ENCODE measurements at places on chromosomes 4 and X.

GRCh38 chr4:137994853-137995252, 247.3 kb downstream of the SLC7A11 start:
- DNase-seq: no peak

DNA sequence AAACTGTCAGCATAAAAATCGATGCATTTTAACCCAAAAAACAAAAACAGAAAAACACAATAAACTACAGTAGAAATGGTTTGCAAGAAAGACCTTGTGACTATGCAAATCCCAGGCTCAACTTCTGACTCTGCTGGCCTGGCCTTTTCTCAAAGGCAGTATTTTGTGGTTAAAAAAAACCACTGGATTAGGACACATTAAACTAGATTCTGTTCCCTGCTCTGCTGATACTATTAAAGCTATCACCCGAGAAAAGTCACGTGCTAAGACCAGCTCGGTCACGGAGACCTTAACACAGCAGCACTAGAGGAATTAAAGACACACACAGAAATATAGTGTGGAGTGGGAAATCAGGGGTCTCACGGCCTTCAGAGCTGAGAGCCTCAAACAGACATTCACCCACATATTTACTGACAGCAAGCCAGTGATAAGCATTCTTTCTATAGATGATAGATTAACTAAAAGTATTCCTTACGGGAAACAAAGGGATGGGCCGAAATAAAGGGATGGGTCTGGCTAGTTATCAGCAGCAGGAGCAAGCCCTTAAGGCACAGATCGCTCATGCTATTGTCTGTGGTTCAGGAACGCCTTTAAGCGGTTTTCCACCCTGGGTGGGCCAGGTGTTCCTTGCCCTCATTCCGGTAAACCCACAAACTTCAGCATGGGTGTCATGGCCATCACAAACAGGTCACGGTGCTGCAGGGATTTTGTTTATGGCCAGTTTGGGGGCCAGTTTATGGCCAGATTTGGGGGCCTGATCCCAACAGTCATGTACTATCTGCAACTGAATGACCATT, 16.1 kb downstream of the CBR4 start:
- DNase-seq: peak; percentile 53

GRCh38 chr4:92522356-92522755, 218.6 kb downstream of the GRID2 start:
- no peak for DNase-seq

GRCh38 chr4:87257523-87257922, 37.1 kb upstream of the KLHL8 start:
- DNase-seq: no peak

GRCh38 chr4:181364504-181364903, 878.7 kb upstream of the TENM3 start:
- DNase-seq: no peak

DNA sequence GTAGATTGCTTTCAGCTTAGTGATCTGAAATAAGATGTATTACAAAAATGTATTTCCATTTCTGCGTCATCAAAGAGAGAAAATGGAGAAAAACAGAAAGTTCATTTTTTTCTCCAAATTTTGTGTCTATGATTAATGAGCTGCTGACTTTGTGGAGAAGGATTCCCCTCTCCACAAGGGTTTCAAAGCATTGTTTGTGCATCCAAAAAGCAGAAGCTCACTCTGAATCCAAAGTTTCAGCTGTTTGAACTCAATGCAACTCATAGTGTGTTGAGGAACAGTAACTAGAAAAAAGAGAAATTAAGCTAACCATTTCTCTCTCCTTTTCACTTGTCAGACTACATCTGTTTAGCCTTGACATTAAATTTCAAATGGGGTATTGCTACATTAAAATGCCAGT, 62.9 kb upstream of the SLC7A11 start:
- no peak for DNase-seq

DNA sequence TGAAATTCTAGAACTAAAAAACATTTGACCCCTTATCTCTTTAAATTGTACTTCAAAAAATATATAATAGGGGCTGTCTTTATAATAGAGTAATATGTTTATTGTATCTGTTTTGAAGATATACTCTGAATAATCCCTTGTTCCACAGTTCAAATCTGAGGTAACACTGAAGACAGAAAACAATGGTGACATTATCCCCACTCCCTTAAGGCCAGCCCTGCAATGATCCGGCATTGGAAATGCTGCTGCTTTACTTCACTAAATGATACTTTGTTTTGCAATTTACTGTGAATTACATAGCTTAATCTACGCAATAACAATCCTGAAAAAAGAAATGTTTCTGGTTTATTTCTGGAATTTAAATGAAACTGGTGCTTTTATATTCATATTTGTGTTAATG, 34.4 kb upstream of the ZFP42 start:
- DNase-seq: no peak

- DNase-seq: no peak
Measured at GRCh38 chr4:101956068-101956825, 165.7 kb downstream of the BANK1 start.

GRCh38 chrX:18887177-18887824, 96.6 kb downstream of the PHKA2 start:
- no peak for DNase-seq

- peak; percentile 79 for DNase-seq
Measured at GRCh38 chr4:80045786-80046185, 27.2 kb downstream of the ANTXR2 start.

GRCh38 chr4:145528601-145529000, 46.9 kb downstream of the SMAD1 start:
- DNase-seq: no peak

GRCh38 chr4:170672381-170672965, 582.7 kb upstream of the AADAT start:
- peak; percentile 57 for DNase-seq

DNA sequence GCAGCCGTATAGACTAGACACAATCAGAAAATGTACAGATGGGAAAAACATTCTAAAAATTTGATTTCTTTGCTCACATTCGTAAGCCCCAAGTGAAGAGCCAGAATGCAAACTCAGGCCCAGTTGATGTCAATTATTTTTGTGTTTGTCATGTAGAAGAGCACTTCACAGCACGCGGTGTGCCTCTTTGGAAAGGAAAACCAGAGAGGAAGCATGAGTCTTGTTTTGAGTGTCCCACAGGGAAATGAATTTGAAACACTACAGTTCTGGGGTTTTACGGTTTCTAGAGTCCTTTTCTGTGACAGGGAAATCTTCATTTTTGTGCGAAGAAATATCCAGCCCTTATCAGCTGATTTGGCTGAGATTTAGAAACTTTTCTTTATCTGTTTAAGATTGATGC, 554.6 kb upstream of the BOD1L1 start:
- no peak for DNase-seq

DNA sequence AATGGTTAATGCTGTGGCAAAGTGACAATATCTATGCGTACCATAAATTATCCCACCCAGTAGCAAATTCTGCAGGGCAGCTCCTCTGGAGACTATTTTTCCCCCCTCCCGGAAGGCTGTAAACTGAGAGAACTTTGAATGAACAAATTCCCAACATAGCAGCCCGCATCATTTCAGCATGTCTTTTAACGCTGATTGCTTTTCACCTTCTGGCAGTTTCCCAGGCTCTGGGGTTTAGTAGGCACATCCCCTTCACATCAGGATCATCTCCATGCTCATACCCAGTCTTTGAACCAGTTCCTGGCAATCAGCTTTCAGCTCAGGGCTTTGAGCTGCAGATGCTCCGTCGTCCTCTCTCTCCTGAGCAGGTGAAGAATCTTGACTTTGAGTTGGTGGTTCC, 26.6 kb upstream of the WDR1 start:
- DNase-seq: no peak

DNA sequence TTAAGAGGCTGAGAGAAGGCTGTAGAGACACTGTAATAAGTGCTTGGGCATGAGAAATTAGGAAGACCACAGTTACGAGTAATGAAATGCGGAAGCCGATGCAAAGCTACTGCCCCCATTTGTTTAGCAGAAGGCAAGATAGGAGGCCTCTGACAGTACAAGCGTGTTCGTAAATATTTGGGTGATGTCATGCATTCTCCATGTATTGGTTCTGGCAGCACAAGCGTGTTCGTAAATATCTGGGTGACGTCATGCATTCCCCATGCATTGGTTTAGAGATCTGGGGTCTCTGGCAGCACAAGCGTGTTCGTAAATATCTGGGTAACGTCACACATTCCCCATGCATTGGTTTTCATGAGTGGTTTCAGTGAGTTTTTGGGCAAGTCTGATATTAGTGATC, 661.5 kb upstream of the FRG1 start:
- peak; percentile 1 for DNase-seq

DNA sequence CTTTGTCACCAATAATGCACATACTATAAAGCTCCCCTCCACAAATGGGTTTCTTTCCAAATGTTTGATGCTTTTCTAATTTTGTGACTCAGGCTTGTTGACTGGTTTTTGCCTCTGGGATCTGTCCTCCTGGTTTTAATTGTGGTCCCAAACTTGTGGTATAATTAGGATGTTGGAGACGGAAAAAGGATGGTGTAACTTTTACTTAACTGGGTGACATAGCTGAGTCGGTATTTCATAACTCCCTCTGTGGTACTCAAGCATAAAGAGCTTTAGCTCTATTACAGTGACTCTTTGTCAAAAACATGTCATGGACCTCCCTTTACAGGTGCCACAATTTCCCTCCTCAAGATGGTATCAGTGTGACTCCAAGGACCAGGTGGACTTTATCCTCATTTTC, 119.7 kb upstream of the RBPJ start:
- DNase-seq: peak; percentile 76

- no peak for DNase-seq
Measured at GRCh38 chr4:147975933-147976928, 244.3 kb downstream of the ARHGAP10 start.

- DNase-seq: no peak
Measured at GRCh38 chrX:25650216-25650820, 487.8 kb upstream of the MAGEB18 start.

GRCh38 chr4:25656031-25656430, 380 bp downstream of the SLC34A2 start:
- no peak for DNase-seq

DNA sequence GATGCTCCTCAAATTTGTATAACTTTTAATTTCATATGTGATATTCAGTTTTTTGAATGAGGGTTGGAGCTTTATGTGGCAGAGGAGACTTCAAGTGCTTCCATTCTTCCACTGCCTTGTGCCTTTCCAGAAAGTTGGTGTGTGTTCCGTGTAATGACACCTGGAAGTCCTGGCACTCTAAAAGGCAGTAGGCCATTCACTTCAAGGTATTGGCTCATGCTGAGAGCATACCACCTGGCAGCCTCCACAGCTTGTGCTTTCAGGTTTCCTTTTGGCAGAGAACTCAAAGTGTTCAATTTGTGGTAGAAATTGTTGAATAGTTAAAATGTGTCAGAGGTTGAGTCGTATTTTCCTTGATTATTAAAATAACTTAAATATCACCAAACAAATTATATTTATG, 49.6 kb downstream of the GRIA2 start:
- no peak for DNase-seq

GRCh38 chrX:7120878-7121219, 26.7 kb upstream of the STS start:
- DNase-seq: peak; percentile 41

DNA sequence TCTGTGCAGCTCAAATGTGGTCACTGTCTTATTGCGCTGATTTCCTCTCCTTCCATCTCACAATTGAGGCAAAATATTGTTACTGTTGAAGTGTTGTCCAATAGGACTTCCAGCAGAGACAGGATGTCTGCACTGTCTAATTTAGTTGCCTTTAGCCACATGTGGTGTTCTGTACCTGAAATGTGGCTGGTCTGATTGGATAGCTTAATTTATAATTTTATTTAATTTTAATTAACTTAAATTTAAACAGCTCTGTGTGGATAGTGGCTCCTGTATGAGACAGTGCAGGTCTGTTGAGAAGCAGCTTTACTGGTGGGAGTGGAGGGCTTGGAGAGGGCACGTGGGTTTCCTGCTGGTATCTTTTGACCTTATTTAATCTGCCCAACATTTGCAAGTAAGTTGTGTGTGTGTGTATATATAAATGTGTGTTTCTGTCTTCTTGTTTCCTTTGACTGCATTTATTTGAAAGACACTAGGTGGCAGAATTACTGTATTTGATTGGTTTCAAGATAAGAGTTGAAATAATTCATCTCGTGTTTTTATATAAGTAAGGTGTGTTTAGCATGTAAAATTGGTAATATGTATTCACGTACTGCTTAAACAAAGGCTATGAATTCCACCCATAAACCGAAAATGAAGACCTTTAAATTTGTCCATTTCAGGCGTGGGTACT, 55.3 kb upstream of the MSANTD1 start:
- peak; percentile 25 for DNase-seq

GRCh38 chr4:61630548-61630947, 430.4 kb downstream of the ADGRL3 start:
- no peak for DNase-seq

DNA sequence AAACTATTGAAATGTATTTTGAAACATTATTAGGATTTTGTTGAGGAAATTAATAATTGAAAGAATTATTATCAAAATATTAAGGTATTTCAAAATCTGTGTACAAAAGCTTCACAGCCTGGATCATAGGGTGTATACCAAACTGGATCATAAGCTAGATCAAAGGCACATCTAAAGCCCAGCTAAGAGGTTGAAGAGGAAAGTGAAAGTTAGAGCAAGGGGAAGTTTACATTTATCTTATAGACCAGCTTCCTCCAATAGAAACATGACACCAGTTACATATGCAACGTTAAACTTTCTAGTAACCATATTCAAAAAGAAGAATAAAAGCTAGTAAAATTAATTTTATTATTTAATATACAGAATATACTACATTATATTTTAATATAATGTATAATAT, 227.2 kb upstream of the BMP3 start:
- DNase-seq: no peak

GRCh38 chrX:55488006-55488592, 1.5 kb downstream of the USP51 start:
- no peak for DNase-seq

DNA sequence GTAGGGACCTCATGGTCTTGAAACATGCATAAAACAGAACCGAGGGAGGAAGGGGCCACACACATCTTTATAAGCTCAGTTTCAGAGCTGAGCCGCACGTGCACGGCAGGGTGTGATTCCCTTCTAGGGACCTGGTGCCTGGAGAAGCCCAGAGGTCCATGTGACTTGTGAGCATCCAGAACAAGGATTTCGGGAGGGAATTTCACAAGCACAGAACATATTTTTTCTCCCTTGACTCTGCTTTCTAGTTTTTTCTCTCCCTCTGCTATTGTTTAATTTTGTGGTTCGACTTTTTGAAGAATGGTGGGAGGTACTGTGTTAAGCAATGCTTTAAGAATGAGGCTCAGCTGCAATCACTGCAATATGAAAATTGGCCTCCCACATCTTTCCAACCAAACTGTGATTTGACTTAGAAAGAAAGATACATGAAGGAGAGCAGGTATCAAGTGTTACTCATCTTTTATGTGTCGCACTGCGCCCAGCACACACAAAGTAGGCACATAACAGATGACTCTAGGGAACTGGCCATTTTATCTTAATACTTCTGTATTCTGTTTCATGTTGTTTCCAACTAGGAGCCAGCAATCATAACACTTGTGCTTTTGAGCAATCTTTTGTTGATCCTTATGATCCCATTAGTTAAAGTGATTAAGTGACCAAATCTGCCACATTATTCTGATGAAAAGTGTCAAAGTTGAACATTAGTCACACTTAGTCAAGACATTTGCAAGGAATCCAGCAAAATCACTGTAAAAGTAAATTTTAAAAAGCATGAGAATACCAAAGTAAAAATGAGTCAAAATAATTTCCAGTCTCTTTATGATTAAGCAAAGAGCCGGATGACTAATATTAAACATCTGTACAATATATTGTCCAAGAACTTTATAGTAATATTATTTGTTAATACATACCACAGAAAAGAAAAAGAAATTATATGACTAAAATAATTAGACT, 86.4 kb downstream of the SHISA3 start:
- DNase-seq: peak; percentile 25

Measured in fibroblast of mammary gland (primary cell).